CD4-positive, alpha-beta T cell treated with Interleukin-2 at 100 ng/mL for 4 hours (primary cell): ENCODE measurements at places on chromosomes 7 and 10.
A peak's percentile ranks its signal among the peaks of the same experiment; 100 is the strongest.

DNA sequence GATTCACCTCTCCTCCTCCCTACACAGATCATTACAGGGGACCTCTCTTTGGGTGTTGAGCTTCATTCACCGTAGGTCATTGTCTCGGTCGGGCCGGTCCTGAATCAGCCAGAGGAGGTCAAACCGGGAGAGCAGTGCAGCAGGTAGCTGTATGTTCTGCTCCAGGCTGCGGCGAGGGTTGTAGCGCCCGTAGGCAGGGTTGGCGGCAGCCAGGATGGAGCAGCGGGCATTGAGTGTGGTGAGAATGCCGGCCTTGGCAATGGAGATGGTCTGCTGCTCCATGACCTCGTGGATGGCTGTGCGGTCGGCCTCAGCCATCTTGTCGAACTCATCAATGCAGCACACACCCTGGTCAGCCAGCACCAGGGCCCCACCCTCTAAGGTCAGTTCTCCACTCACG, 5.5 kb downstream of the MCM7 start:
- no peak for DNase-seq

GRCh38 chr7:149855361-149856305, 17.5 kb downstream of the ZNF862 start:
- DNase-seq = no peak

- DNase-seq = peak; percentile 22
Measured at GRCh38 chr7:123748171-123748733, 551 bp downstream of the WASL start.

GRCh38 chr10:74189999-74190421, 39.0 kb downstream of the ADK start:
- DNase-seq = peak; percentile 36

GRCh38 chr10:62297857-62298256, 29.2 kb upstream of the RTKN2 start:
- no peak for DNase-seq

DNA sequence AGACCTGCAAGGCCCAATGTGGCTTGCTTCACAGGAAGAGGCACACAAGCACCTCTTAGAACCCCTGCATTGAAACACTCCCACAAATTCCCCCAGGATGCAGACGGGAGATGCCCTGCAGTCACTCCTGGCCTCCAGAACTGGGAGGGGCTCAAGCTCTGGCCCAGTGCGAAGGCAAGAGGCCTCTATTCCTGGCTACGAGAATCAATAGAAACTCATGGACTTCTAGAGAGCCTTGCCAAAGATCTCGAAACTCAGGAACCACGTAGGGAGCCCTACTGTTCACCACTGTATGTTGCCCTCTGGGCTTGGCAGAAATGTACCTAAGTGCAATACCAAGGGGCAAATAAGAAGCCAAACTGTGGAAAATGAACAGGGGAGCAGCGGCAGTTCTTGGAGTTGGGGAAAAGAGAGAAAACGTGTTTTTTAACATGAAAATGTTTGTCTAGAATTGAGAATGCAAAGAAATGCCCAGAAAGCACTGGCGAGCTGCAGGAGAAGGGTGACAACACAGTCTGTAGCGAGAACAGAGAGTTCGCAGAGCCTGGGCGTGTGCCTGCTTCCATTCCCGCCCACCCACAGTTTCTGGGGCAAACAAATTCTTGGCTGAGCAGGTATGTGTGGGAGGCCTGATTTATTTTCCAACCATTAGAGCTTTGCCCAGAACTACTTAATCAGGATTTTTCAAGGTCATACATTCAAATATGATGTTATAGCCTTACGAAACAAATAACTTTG, 260.5 kb upstream of the KLF14 start:
- peak; percentile 49 for DNase-seq

- DNase-seq = no peak
Measured at GRCh38 chr7:15131661-15132060, 229.1 kb upstream of the DGKB start.

GRCh38 chr7:128947854-128948253, 10.1 kb downstream of the IRF5 start:
- DNase-seq = no peak

GRCh38 chr7:18505870-18506460, 10.4 kb downstream of the HDAC9 start:
- no peak for DNase-seq

GRCh38 chr7:91953618-91954017, 13.0 kb downstream of the AKAP9 start:
- peak; percentile 20 for DNase-seq

DNA sequence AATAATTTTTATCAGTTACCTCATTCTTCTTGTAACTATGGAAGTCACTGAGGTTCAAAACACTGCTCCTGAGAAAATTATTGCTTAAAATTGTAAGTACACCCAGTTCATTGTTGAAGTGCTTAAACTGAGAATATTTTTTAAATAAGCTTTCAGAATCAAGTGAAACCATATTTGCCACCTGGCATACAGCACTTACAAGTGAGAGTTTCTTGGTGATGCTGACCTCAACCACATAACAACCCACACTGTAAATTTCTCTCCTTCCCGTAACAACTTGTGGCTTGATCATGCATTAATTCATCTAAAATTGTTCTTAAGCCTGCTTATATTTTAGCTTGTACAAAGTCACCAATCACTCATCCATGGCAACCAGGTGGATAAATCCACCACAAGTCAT, 34.0 kb downstream of the IMMP2L start:
- DNase-seq = no peak

DNA sequence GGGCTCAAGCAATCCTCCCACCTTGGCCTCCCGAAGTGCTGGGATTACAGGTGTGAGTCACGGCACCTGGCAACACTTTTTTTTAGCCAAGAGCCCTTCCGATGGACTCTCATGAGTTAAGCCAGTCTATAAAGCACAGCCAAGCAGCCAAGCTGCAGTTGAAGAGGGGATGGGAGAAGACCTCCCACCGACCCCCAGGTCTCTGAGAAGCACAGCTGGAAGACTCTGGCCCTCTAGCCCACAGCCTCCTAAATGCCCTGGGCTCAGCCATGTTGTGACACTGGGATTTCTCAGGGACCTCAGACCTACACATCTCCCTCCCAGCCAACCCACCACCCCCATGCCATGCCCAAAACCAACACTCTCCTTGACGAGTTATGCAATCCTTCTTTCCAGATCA, 31.1 kb downstream of the CALML3 start:
- DNase-seq = no peak

DNA sequence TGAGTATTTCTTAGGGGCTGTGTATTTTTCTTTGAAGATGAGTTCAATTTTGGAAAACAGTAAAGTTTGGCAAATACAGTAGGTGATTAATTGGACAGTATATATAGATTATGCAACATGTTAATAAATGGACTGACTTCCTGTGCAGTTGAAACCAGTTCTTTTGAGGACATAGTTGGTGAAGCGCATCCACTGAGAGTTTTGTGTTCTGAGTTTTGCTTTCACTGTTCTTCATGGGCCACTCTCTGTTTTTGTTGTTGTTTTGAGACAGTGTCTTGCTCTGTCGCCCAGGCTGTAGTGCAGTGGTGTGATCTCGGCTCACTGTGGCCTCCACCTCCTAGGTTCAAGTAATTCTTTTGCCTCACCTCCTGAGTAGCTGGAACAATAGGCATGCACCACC, 109.0 kb downstream of the SDHAF3 start:
- no peak for DNase-seq

GRCh38 chr10:82392533-82392932, 517.5 kb downstream of the NRG3 start:
- no peak for DNase-seq

DNA sequence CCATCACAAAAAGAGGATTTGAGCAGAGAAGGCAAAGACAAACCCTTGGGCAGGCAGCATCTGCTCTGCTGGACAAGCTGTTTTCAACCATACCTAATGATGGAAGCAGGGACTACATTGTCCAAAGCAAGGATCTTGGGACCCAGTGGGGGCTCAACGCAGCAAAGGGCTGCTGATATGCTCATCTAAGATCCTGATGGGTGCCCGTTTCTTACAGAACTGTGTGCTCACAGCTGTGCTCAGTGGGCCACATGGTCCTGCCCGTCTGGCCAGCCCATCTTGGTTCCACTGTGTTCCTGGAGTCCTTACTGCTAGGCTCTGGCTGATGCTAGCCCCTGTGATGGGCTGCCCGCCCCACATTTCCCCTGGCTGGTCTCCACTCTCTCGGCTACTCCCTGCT, 36.1 kb downstream of the GPRIN2 start:
- DNase-seq = no peak

- DNase-seq = no peak
Measured at GRCh38 chr7:30159698-30160143, 24.9 kb downstream of the MTURN start.

- DNase-seq = no peak
Measured at GRCh38 chr10:63005246-63005645, 127.9 kb upstream of the NRBF2 start.

DNA sequence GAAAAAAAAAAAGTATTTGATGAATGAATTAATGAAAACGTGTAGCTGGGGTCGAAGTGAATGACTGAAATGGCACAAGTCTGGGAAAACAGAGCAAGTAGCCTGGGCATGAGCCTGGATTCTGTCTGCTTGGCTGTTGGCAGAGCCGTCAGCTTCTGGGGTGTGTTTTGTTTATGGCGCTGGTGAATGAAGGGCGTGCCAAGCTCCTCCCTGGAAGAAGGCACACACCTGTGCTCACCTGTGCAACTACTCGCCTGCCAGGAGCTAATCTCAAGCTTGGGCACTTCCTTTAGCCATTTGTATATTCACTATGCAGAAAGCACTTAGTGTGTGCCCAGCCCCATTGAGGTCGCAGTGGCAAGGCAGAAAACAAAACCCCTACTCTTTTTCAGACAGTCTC, 74.1 kb downstream of the GTF2IRD1 start:
- DNase-seq = no peak

GRCh38 chr7:99472561-99473314, at the start of gene ZNF789:
TSS of gene ZNF789 (plus strand) at chr7:99472890. CDS start at chr7:99476457, 3,567 bp downstream.
- peak; percentile 98 for DNase-seq

GRCh38 chr10:103145046-103145445, 48.0 kb downstream of the NT5C2 start:
- no peak for DNase-seq

- no peak for DNase-seq
Measured at GRCh38 chr7:65960351-65961074, 21.5 kb downstream of the GUSB start.

GRCh38 chr7:99860281-99861127, 16.3 kb downstream of the OR2AE1 start:
- no peak for DNase-seq

DNA sequence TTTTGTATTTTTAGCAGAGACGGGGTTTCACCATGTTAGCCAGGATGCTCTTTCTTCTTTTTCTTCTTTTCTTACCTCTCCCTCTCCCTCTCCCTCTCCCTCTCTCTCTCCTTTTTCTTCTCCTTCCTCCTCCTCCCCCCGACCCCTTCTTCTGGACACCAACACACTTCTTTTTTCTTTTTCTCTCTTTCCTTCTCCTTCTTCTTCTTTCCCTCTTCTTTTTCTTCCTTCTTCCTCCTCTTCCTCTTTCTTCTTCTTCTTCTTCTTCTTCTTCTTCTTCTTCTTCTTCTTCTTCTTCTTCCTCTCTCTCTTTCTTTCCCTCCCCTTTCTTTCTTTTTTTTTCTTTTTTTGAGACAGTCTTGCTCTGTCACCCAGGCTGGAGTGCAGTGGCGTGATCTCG, 14.0 kb downstream of the MMD2 start:
- no peak for DNase-seq
